ENCODE measurements at places on chromosomes 7 and 10.

DNA sequence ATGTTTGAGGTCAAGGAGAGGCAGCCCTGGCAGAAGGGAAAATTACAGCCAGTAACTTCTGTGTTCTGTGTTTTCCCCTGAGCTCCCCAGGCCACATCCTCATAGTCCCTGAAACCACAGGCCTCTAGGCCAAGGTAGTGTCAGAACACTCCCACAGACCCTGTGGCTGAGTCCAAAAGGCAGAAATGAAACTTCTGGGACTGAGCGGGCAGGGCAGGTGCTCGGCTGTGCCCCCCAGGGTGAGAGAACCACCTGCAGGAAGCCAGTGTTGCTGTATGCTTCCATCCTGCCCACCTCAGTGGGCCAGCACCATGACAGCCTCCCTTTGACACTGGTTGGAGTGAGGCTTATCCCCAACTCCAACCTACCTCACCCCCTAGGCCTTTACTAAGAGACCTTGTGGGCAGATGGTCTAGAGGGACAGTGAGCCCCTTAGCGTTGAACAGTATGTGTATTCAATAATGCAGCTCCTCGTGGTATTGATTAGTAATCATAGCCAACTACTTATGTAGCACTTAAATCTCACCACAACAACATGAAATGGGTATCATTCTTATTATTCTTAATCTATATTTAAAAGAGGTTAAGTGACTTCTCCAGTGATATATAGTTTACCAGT lies 30.3 kb downstream of the PIK3CG start:
- no peak for DNase-seq

DNA sequence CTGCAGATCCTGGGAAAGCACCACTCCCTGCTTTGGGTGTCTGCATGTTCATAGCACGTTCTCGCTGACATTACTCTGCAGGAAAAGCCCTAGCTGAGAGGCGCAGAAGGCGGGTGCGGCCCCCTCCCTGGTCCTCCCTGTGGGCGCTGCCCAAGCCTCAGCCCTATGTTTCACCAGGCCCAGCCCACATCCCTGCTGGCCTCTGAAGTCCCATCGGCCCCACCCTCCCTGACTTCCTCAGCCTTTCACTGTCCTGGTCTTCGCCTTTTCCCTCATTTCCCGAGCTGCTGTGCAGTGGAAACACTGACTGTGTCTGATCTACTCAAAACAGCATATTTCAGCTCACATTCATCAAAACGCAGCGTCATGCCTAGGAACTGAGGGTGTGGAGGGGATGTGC lies 36.3 kb upstream of the DIP2C start:
- peak; percentile 26 for DNase-seq

- DNase-seq: peak; percentile 83
Observed at GRCh38 chr10:80158598-80159127, 26.1 kb downstream of the PLAC9 start.

DNA sequence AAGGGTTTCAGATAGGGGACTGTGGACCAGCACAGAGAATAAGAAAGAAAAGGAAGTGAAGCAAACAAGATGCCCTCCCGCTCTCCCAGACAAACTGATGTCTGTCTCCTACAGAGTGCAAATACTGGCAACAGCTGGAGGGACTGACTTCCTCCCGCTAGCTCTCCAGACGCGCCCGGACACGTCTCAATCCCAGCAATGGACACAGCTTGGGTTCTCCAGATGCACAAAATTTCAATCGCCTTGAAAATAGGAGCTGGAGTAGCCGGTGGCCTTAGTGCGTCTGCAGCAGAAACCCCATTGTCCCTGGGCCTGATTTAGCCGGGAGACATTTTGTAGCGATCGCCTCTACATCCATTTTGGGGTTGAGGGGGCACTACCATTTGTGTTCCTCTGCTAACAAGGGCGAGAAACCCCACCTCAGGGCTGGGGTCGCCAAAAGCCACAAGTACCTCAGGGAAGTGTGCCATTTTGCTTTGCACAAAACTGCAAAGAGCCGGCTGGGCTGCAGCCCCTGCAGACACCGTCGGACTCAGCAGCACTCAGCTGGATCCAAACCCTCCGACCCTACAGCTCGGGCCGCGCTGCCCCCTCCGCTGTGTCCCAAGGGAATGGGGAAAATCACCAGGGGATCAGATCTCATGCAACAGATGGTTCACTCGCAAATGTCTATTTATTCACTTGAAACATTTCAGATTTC lies 5.9 kb downstream of the CPA2 start:
- DNase-seq: peak; percentile 13

- DNase-seq: no peak
Observed at GRCh38 chr10:88439932-88440331, 143.2 kb downstream of the RNLS start.

GRCh38 chr10:106133451-106133850 lies 1031.1 kb downstream of the SORCS1 start:
- no peak for DNase-seq

DNA sequence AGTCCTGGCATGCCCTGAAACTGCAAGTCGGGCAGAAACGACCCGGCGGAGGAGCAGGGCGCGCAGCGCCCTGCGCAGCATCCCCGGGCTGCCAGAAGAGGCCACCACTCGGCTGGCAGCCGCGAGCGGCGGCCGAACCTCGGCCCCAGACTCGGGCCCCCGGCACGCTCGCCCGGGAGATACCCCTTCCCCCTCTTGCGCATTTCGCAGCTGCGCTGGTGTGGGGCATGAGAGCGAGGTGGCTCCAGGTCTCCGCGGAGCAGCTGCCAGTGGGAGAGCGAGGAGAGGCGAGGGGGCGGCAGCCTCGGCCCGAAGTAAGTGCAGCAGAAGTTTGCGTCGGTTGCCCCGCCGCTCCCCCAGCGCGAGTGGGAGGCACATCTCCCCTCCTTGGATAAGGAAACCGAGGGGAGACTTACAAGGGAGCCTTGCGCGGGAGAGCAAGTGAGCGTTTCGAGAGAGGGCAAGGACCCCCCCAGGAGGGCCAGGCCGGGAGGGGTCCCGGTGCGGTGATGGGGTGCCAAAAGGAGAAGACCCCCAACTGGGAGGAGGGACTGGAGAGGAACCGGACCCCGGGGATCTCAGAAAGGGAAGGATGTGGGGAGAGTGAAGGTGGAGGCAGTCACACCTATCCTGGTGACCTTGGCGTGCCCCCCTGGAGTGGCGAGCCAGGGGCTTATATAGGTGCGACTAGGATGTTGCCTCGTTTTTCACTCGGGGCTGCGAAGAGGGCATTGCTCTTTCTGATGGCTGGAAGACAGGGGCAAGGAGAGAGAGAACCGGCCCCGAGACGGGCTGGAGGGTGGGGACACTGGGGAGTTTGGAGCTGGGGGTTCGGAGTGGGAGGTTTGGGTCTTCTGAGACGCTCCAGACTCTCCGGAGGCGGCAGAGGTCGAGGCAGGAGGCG lies 256.3 kb downstream of the OTUD1 start:
- no peak for DNase-seq

GRCh38 chr7:85392789-85393188 lies 205.9 kb upstream of the SEMA3D start:
- DNase-seq: no peak

DNA sequence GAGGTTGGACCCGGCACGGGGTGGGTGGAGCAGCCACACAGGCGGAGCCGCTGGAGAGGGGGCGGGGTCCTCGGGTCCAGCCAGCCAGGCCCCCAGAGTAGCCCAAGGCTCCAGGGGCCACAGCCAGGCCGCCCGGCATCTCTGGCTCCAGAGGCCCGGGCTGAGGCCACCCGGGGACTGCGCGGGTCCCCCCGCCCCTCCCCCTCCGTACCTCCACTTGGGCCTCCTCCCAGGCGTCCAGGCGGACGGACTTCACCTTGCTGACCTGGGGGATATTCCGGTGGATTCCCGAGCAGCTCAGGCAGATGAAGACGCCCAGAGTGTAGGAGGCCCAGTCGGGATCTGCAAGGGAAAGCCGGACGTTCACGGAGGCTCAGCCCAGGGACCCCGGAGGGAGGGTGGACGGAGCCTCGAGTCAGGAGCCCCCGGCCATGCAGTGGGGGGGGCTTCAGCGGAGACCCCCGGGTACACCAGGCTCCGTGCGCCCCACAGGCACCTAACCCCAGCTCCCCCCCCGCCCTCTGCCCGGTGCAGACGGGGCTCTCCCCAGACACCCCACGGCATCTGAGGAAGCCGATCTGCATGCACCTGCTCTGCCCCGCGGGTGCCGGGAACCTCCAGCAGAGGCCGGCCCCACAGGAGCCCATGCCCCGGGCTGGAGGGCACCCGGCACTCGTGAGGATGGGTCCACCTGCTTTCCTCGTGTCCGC lies 19.2 kb downstream of the ADAP1 start:
- no peak for DNase-seq

Data from AG08396 (cell line).